ENCODE measurements at places on chromosomes 12 and 14.
A peak's percentile ranks its signal among the peaks of the same experiment; 100 is the strongest.

DNA sequence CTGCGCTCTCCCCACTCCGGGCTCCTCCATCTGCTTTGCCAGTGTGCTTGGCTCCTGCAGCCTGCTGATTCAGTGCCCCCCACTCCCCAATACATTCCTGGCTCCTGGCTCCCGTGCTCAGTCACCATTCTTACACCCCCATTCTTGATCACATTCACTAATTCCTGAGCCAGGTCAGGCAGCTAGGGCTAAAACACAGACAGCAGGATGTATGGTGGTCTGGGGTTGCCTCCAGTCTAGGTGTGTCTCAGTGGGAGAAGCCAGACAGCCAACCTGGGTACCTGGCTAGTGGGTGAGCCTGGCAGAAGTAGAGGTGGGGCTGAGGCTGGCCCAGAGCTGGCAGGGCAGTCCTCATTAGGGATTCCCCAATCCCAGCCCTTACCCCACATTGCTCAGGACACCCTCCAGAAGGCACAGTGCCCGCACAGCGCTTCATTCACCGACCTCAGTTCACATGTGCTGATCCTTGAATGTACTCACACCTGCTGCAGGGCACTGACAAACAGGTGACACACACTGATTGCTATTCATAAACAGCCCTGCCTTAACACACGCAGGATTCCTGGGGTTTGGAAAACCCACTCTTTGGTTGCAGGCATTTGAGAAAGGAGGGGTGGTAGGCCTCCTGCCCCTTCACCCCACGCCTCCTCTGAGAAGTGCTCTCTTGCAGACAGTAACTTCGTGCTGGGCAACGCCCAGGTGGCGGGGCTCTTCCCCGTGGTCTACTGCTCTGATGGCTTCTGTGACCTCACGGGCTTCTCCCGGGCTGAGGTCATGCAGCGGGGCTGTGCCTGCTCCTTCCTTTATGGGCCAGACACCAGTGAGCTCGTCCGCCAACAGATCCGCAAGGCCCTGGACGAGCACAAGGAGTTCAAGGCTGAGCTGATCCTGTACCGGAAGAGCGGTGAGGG lies 1.7 kb downstream of the KCNH3 start:
- no peak for DNase-seq

DNA sequence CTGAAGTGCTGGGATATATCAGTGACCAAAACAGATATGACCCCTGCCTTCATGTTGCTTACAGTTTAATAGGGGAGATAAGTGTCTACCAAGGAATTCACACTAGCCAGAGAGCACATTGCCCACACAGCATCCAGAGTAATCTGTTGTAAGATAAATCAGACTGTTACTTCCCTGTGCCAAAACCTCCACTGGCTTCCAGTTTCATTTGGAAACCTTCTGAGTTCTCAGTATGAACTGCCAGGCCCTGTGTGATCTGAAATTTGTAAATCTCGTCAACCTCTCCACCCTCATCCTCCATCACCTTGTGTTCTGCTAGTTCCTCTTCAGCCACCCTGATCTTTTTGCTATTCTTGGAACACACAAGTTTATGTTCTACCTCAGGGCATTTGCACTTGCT lies 154.7 kb downstream of the ETV6 start:
- no peak for DNase-seq

GRCh38 chr14:76640923-76641395 lies 120.3 kb upstream of the VASH1 start:
- DNase-seq: no peak

DNA sequence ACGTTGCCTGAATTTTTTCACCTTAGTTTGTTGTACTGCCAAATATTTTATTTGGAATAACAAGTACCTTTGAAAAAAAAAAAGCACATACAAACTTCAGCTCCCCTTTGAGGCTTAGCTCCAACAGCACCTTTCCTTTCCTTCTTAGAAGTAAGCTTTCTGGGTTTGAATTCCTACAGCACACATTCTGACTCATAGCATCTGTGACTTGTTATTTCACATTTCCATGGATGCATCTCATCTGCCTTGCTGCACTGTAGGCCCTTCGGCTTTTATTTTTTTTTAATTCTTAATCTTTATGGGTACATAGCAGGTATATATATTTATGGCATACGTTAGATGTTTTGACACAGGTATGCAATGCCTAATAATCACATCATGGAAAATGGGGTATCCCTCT lies 7.2 kb downstream of the LGALS3 start:
- peak; percentile 67 for DNase-seq

DNA sequence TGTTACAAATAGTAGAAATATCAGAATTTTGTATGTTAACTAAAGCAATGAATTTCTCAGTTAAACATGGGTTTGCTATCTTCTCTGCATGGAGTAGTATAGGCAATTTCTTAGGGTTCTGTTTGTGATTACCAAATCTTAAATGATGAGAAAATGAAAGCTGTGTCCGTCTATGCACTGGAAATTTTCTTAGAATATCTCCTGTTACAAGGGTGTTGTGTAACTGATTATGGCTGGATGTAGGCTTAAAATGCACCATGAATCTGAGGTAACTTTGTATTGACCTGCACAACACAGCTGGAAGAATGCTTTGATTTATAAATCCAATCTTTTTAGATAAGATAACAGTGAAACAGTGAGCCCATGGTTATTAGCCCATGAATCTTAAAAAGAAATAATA lies 17.8 kb downstream of the TRIP11 start:
- peak; percentile 63 for DNase-seq

DNA sequence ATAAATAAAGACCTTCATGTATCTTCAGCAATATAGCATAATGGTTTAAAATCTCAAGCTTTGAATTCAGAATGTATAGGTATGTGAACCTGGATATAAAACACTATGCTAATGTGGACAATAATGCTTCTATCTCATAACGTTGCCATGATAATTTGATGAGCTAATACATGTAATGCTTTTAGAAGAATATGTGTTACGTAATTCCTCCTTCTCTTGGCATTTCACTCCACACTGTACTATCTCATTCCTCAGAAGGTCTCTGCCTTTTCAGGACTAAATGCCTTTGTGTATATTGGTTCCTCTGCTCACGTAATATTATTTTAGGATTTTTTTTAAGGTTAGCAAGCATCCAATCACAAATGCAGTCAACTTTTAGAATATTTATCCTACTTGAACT lies 86.5 kb downstream of the FOXA1 start:
- peak; percentile 20 for DNase-seq

DNA sequence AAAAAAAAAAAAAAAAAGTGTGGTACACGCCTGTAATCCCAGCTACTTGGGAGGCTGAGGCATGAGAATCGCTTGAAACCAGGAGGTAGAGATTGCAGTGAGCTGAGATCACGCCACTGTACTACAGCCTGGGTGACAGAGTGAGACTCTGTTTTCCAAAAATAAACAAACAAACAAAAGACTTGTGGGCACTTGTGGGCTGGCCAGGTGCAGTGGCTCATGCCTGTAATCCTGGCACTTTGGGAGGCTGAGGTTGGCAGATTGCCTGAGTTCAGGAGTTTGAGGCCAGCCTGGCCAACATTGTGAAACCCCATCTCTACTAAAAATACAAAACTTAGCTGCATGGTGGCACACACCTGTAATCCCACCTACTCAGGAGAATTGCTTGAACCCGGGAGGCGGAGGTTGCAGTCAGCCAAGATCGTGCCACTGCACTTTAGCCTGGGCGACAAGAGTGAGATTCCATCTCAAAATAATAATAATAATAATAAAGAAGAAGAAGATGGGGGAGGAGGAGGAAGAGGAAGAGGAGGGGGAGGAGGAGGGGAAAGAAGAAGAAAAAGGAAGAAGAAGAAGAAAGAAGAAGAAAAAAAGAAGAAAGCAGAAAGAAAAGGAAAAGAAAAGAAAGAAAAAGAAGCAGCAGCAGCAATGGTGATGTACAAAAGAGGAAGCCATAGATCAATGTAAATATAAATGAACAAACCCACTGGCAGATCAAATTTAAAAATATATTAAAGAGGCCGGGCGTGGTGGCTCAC lies 27.9 kb upstream of the CCNT1 start:
- DNase-seq: no peak

DNA sequence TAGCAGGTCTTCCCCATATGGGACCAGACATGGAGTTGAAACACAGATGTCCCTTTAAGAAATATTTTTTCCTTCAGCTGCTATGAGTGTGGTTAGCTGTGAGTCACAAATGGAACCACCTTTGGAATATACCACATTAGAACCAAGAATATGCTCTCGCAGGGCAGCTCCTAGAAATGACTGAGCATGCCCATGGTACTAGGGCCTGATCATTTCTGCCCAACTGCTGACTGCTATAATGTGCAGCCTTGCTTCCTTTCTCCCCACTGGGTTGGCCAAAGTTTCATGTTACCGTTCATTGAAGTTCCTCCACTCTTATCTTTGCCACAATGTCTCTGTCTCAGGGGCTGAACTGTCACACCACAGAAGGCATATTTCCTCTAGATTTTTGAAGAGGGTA lies 1074.6 kb downstream of the FLRT2 start:
- DNase-seq: peak; percentile 1

DNA sequence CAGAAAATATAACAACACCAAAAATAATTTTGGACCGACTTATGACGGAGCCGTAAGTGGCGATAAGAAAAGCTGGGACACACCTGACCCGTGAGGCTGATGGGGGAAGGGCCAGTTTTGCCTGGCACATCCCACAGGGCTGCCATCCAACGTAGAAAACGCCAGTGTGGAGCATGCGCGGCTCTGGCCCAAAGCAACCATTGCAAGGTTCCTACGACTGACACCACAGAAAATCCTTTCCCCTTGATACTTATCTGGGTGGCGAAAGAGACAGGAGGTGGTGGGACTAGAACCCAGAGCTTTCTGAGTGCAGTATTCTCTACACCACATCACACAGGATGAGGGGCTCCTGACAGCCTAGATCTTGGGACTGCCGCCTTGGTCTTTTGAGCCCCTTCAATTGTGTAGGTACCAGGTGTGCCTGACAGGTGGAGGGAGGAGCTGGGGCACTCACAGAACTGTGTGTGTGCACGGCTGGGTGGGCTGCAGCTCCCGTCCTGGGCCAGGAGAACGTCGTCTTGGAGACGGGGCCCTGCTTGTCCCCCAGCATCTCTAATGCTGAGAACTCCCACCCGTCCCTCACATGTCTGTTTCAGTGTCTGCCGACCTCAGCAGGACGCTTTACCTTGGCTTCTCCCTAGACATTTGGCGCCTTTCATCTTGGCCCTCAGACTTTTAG lies 17.4 kb upstream of the CACNA2D4 start:
- no peak for DNase-seq

GRCh38 chr12:42259699-42260098 lies 21.7 kb upstream of the YAF2 start:
- no peak for DNase-seq

GRCh38 chr12:30440826-30441602 lies 254.7 kb downstream of the IPO8 start:
- DNase-seq: peak; percentile 29

DNA sequence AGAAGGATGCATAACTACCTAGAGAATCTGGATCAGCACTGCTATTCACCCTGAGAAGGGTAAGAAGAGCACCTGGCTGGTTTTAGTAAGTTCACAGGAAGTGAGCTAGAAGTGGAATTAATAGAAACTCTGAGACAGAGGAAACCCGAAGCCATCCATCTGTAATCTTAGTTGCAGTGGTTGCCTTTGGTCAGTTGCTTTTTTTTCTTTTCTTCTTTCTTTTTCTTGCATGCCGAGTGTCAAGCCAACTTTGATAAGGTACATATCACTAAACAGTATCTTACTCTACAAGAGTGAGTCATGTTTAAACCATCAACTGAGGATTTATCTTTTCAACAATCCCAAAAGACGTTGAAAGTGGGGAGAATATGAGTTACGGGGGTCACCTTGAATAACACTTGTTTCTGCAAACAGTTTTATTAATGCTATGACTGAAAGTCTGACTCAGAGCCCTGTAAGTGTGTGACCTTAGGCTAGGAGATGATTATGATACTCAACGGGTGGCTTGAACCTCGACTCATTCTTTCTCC lies 26.7 kb downstream of the C12orf75 start:
- no peak for DNase-seq

- no peak for DNase-seq
These were observed 9.3 kb downstream of the PAPLN start for GRCh38 chr14:73246387-73247150.

DNA sequence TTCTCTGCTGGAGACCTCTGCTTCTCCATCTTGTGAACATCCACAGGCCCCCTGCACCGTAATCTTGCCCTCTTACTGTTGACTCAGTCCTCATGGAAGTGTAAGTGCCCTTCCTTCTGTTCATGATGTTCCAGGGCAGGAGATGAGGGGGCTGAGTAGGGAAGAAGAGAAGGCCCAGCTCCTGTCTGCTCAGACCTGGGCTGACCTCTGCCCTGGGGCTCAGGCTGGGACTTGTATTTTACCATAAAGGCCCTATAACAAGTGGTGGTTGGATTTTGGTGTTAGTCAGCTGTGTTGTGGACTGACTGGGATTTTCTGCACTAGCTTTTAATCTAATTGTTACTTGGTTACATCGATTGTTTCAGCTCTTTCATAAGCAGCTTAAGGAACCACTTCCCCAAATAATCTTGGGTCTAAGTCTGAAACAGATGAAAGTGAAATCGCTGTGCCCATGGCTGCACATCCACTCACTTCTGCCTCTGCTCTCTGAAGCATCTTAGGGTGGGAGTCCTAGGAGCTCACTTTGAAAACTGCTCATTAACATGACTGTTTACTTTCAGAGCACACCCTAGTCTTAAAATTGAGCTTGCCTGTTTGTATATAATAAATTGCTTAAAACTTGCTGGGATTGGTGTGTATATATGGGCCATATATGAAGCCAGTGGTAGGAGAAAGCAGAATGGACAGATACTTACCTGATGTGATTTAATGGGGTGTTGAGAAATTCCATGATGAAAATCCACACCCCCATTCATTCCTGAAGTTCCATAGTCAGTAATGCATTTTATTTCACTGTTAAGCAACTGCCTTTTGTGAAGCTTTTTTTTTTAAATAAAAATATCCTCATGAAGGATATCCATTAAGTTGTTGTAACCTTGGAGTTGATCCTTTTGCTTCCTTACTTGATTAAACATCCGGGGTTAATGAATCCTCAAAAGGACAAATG lies 17.7 kb downstream of the C12orf71 start:
- DNase-seq: peak; percentile 21

DNA sequence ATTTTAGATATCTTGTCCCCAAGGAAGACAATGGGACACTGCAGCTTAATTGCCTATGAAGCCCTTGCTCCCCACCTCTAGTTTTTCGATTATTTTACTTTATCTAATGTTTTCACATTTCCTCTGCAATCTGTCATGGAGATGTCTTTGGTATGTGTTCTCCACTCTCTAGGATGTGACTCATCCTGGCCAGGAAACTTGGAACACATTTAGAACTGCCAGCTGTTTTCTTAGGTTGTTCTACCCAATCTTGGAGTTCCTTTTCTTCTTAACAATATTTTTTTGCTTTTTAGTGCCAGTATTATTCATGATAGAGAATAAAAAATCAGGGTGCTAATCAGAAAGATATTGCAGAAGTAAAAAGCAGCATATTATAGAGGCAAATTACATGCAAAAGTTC lies 101.7 kb upstream of the CLEC14A start:
- peak; percentile 80 for DNase-seq
